Smooth muscle cell of trachea (primary cell): ENCODE measurements at places on chromosomes 13 and 19. TPM values are rescaled to one million over a fixed set of nuclear protein-coding genes. Genes with fewer than 3 reads are reported as not detected.

SH2D3A gene
- 0.15 TPM in 1 of 2 replicates, not detected in the other for total RNA-seq

SMAD9 gene
- total RNA-seq: 5.2 and 9.8 TPM in 2 replicates

CEACAM3 gene
- total RNA-seq: not detected in 2 replicates

MIR17HG gene
- total RNA-seq: 1.7 and 3.3 TPM in 2 replicates

RDH13 gene
- total RNA-seq: 9.3 and 10.1 TPM in 2 replicates

ZNF134 gene
- 21.5 and 28.4 TPM in 2 replicates for total RNA-seq

FCGBP gene
- total RNA-seq: 1.2 and 1.5 TPM in 2 replicates

ICAM5 gene
- 2.6 and 4.0 TPM in 2 replicates for total RNA-seq

CRLF1 gene
- 9.5 and 28.8 TPM in 2 replicates for total RNA-seq

LRRC8E gene
- total RNA-seq: 6.0 and 7.4 TPM in 2 replicates

FCHO1 gene
- 0.29 and 0.83 TPM in 2 replicates for total RNA-seq

ZNF324B gene
- total RNA-seq: 8.4 and 12.1 TPM in 2 replicates

CYP2A7 gene
- total RNA-seq: not detected in 2 replicates

MUC16 gene
- not detected in 2 replicates for total RNA-seq

DNAAF3 gene
- total RNA-seq: 0.33 and 0.87 TPM in 2 replicates

APLP1 gene
- 5.1 and 11.7 TPM in 2 replicates for total RNA-seq

COX6B1 gene
- total RNA-seq: 225 and 365 TPM in 2 replicates

ATXN8OS gene
- not detected in 2 replicates for total RNA-seq

FOSB gene
- total RNA-seq: 0.73 and 3.3 TPM in 2 replicates

CGB5 gene
- not detected in 2 replicates for total RNA-seq

ERVK3-1 gene
- 22.2 and 40.7 TPM in 2 replicates for total RNA-seq

ZNF578 gene
- 6.3 and 7.0 TPM in 2 replicates for total RNA-seq

PSG2 gene
- 0.50 TPM in 1 of 2 replicates, not detected in the other for total RNA-seq

PSG1 gene
- 0.58 and 1.8 TPM in 2 replicates for total RNA-seq

ZNF765 gene
- total RNA-seq: 10.5 and 18.7 TPM in 2 replicates

SPACA4 gene
- not detected in 2 replicates for total RNA-seq

APBA3 gene
- total RNA-seq: 19.3 and 28.9 TPM in 2 replicates

LILRA2 gene
- total RNA-seq: not detected in 2 replicates

ARRDC5 gene
- total RNA-seq: not detected in 2 replicates

ZNF28 gene
- 8.7 and 14.4 TPM in 2 replicates for total RNA-seq

CGB3 gene
- total RNA-seq: not detected in 2 replicates

CEACAM16 gene
- 0.17 TPM in 1 of 2 replicates, not detected in the other for total RNA-seq

TUBB4A gene
- total RNA-seq: not detected in 2 replicates

SGCG gene
- 0.83 TPM in 1 of 2 replicates, not detected in the other for total RNA-seq

ADGRE3 gene
- not detected in 2 replicates for total RNA-seq
